ENCODE measurements at places on chromosomes 1 and 21.

DNA sequence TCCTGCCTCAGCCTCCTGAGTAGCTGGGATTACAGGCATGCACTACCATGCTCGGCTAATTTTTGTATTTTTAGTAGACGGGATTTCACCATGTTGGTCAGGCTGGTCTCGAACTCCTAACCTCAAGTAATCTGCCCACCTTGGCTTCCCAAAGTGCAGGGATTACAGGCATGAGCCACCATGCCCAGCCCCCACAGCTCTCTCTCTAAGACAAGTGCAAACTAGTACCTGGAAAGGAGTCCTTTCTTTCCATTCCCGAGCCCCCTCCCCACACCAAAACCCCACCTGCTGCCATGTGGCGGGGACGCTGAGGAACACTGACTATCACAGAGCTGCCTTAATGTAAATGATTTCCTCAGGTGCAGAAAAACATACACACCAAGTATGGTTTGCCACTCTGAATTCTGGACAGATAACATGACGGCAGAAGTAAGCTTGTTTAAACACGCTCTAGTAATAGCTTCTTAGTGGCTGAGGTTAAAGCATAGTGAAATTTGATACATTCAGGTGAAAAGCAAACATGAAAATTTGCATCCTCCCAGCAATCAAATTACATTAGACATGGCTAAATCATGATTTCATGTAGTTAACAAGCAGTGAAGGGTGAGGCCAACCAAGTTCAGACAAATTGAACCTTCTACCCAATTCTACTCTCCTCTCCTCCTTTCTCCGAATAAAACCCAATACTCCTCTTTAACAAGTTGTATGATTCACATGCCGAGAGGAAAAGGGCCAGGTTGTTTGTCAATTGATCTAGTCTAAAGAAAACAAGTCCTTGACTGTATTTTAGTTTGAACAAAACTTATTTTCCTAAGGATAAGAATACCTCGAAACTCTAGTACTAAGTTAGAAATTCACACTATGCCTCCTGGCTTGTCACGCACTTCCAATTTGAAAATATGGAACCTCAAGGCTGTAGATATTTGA lies 19.8 kb downstream of the ERRFI1 start:
- no peak for DNase-seq

GRCh38 chr1:65002508-65003315 lies 36.4 kb upstream of the JAK1 start:
- DNase-seq, result peak; percentile 26

- DNase-seq, result no peak
Measured at GRCh38 chr1:99305626-99306025, 41.3 kb downstream of the PLPPR4 start.

- DNase-seq, result no peak
Measured at GRCh38 chr1:111221633-111222291, 5.8 kb upstream of the CHI3L2 start.

- no peak for DNase-seq
Measured at GRCh38 chr1:241767737-241768136, 80.3 kb upstream of the EXO1 start.
